ENCODE measurements at places on chromosomes 7 and 10. TPM values are rescaled to one million over a fixed set of nuclear protein-coding genes. Genes with fewer than 3 reads are reported as not detected.

The CYP3A7 gene
- not detected for total RNA-seq

The CC2D2B gene
- 0.19 TPM for total RNA-seq

The MACC1 gene
- not detected for total RNA-seq

The RBP4 gene
- 1.3 TPM for total RNA-seq

The EBLN1 gene
- not detected for total RNA-seq

The PDZD8 gene
- total RNA-seq: 20.2 TPM

The CTAGE8 gene
- total RNA-seq: 0.15 TPM

Data from psoas muscle (tissue), 8 donors.